ENCODE measurements at places on chromosomes 3 and 15.

DNA sequence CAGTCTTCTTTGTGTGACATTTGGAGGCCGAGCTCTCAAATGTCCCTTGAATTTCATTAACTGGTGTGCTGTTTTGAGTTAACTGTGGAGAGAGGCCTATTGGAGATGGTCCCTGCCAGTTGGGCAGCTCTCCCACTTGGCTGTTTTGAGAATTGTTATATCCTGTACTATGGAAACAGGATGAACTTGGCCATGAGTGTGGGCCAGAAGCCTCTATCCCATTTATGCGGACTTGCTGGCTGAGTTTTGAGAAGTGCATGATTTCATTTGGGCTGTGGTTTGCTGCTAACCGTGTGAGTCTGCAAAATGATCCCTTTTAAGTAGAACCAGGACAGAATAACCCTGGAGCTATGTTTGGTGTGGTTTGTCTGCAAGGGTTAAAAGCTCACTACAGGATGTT lies 366.0 kb downstream of the PTPRG start:
- peak; percentile 90 for DNase-seq

DNA sequence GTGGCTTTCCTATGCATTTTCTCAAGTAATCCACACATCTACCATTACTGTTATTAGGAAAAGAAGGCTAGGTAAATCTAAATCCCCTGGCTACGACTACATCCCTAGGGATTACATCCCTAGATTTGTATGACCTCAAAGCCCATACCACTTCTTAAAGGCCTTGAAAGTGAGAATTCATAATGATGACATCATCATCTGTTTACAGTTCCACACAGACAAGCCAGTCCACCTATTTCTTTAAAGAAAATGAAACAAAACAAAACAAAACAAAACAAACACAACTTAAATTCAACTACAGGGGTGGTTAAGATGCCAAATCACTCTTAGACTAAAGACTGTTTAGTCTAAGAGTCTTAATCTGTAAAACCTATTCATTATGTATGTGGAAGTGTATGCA lies 5.7 kb downstream of the WDR72 start:
- DNase-seq, result no peak

GRCh38 chr3:108180194-108180593 lies 42.0 kb downstream of the IFT57 start:
- no peak for DNase-seq

DNA sequence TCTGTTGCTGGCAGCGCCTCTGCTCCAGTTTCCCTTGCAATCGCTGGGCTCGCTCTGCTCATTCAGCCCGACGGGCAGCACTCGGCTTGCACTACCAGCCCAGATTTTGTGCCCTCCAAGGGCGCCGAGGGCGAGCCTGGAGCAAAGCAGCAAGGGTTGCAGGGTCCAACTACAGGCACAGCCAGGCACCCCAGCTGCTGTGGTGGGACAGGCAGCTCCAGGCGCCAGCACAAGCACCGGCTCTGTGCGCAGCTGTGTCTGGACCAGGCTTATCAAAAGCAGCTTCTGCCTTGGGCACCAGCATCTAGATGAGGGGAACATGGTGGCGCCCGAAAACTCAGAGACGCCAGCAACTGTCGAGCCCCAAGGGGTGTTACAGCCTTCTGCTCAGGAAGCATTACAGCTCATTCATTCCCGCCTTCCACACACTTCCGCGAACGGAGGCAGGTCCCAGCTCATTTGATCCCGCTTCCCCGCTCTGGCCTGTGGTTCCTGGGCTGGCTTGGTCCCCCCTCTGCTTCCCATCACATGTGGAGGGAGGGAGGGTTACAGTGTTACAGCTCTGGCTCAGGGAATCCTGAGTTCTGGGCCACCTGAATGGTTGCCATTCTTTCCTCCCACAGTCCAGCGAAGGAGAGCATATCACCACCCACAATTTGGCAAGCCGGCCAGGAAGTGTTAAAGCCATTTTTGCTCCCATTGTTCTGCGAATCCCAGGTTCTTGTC lies 409.9 kb upstream of the ALCAM start:
- DNase-seq, result no peak

- DNase-seq, result no peak
Measured at GRCh38 chr3:130601442-130601971, 84.5 kb downstream of the COL6A6 start.

- DNase-seq, result peak; percentile 7
Measured at GRCh38 chr3:171640520-171641412, 169.5 kb downstream of the PLD1 start.

DNA sequence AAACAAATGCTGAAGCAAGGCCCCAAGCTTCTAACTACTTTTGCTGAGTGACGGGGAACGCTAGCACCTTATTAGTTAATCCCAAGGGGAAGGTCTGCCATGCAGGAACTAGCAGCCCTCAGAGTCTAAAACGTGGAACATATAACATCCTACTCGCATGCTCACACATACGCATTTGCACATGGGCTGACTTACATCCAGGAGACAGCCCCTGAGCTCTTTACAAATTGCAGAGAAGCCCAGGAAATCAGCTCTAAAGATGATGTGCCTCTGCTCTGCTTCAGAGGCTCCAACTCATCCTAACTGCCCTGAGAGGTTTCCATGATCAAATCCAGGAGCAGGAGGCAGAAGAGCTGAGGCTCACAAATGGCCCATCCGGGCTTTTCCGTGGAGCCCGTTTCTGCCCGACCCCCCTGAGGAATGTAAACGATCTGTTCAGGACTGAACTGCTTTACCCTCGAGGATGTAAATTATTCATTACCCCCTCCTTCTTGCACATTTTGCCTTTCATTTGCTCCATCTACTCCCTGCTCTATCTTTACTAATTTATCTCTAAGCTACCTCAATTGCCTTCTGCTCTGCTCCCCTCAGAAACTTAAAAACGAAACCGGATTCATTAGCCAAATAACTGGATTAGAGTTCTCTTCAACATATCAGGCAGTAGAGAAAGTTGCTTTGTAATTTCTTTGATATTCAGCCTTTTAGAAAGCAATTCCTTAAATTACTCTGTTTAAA lies 141.9 kb upstream of the CCDC54 start:
- no peak for DNase-seq

- no peak for DNase-seq
Measured at GRCh38 chr3:46542801-46543201, 23.3 kb downstream of the LRRC2 start.

GRCh38 chr15:89328398-89329254 lies 6.0 kb downstream of the POLG start:
- DNase-seq, result no peak

DNA sequence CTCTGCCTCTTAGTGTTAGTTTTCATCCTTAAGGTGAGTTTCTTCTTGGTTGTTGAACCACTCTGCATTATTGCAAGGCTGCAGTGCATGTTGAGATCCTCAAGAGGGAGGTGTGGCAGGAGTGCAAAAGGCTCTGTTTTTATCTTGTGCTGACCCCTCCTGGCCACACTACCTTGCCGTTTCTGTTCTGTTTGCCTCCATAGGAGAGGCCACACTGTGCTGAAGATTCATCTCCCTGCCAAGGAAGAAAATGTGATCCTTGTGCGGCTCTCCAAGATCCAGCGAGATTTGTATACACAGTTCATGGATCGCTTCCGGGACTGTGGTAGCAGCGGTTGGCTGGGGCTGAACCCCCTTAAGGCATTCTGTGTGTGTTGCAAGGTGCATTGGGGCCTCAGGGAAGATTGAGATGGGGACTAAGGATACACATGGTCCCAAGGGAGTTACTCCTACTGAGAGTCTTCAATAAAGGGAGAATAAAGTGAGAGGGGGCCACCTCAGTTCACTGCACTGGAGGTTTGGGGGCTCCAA lies 33.0 kb upstream of the TEX264 start:
- DNase-seq, result peak; percentile 25

DNA sequence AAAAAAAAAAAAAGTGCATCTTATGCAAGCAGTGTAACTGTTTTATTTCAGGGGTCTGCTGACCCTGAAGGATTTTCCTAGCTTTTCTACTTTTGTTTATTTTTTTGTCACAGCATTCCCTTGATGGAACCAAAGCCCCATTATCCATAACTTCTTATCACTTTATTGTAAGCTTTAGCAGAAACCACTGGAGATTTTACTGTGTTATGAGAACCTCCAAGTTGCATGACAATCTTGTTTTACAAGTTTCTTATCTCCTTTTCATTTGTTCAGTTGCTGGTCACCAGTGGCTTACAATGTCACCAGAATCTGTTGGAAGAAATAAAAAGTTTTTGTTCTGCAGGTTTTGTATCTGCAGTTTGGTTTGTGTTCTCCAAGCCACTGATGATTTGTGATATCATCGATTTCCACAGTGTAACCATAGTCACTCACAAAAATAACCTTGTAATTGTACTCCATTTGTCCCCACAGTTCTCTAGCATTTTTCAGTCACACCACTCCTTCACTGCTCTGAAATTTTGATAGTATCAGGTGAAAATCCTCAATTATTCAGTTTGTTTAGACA lies 660.0 kb downstream of the RBMS3 start:
- no peak for DNase-seq

- no peak for DNase-seq
Measured at GRCh38 chr3:45583021-45583851, 11.3 kb upstream of the LIMD1 start.

DNA sequence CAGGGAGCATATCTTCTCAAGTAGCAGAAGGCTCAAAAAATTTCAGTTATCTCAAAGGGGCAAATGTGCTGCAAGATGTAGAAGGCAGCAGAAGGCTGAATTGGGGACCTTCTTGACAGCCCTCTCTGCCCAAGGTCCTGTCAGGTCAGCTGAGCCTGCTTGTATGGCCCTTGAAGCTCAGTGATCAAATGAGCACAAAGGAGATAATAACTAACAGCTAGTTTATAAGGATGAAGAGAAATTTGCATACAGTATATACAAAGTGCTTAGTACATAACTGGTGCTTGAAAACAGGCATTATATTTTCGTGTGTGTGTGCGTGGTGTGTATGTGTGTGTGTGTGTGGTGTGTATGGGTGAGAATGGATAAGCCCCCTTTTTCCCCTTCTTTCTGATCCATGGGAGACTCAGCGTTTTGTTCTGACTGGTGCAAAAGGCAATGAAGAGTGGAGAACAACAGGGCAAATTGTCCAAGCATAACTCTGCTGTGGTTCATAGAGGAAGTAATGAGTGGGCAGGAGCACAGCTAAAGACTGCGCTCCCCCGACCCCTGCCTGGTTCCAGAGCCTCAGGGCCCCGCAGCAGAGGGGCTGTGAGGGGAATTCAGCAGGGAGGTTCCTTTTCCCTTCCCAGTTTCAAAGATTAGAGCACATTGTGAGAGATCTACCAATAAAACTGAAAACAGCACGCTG lies 356.8 kb upstream of the NR2F2 start:
- no peak for DNase-seq

DNA sequence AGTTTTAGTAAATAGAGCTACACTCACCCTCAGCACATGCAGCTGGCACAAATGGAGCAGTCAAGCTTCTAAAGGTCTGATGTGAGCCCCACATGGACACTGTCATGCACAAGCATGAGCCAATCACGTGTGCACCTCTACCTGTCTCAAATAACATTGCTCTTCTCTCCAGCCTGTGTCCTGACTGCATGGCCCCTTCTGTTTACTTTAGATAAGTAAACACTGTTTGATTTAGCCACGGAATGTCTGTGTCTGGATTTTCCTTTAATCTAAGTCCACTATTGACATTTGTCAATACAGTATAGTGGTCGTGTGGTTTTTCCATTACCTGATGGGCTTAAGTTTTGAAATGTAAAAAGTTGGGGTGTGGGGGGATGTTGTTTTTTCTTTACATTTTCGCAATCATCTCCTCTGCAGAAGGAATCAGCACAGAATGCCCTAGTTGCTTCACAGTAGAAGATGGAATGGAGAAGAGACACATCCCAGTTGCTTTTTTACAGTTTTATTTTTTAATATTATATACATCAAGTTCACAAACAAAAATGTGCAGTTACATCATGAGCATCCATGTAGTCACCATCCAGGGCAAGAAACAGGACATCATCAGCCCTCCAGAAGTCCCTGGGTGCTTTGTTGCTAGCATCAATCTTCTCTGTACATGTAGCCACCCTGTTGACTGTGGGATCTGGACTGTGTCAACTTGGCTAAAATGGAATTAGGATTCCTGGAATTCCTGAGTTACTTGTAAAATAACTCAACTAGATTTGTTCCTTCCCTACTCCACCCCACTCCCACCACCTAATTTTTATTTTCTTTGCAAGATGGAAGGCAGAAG lies 146.1 kb downstream of the UACA start:
- no peak for DNase-seq

- DNase-seq, result peak; percentile 0
Measured at GRCh38 chr15:68930268-68931022, at the start of gene SPESP1. Gene SPESP1, plus strand, starts transcription at chr15:68930525. Its CDS starts 129 bp downstream, at chr15:68930654.

DNA sequence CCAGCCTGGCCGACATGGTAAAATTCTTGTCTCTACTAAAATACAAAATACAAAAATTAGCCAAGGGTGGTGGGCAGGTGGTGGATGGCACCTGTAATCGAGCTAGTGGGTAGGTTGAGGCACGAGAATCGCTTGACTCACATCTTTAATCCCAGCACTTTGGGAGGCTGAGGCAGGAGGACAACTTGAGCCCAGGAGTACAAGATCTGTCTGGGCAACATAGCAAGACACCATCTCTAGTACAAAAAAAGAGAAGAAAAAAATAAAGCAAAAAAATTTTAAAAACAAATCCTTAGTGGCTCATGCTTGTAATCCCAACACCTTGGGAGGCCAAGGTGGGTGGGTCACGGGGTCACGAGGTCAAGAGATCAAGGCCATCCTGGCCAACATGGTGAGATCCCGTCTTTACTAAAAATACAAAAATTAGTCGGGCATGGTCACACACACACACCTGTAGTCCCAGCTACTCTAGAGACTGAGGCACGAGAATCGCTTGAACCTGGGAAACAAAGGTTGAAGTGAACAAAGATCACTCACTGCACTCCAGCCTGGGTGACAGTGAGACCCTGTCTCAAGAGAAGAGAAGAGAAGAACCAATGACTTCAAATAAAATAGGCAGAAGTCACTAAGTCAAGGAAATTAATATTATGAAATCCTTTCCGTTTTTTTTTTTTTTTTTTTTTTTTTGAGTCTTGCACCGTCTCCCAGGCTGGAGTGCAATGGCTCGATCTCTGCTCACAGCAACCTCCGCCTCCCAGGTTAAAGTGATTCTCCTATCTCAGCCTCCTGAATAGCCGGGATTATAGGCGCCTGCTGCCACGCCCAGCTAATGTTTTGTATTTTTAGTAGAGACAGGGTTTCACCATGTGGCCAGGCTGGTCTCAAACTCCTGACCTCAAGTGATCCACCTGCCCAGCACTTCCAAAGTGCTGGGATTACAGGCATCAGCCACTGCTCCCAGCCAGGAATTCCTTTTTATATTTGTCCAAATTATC lies 4.9 kb downstream of the RHOA start:
- DNase-seq, result no peak

DNA sequence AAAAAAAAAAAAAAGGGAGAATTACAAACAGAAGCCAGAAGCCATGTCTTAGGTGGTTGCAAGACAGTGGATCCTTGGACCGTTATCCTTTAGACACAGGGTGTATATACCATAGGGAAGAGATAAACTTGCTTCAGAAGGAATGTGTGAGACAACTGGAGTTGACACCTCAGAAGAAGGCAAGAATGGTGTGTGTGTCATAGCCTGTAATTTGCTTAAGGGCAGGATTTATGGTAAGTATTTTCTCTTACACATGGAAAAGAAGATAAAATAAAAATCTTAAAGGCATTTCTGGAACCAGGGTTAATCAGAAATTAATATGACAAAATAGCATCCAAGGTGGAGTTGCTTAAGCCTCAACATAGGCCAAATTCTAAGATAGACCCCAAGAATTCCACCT lies 19.3 kb upstream of the DNAJC19 start:
- no peak for DNase-seq
